ENCODE measurements at places on chromosomes 12 and 14. TPM values are rescaled to one million over a fixed set of nuclear protein-coding genes. Genes with fewer than 3 reads are reported as not detected.

Gene KRT1
- not detected for total RNA-seq

Gene A2ML1
- 0.72 TPM for total RNA-seq

Gene STYK1
- total RNA-seq, result not detected

Gene HOTAIR
- total RNA-seq, result not detected

Gene MMP17
- 21.2 TPM for total RNA-seq

Gene FAM90A1
- 0.14 TPM for total RNA-seq

Gene NGB
- not detected for total RNA-seq

Gene CABP1
- total RNA-seq, result not detected

Gene DAO
- not detected for total RNA-seq

Gene ASPG
- not detected for total RNA-seq

Gene VRTN
- total RNA-seq, result not detected

Gene MYO1H
- total RNA-seq, result not detected

Gene RASSF8
- total RNA-seq, result 80.6 TPM

Gene MSRB3
- total RNA-seq, result 28.9 TPM

Gene TMEM30B
- not detected for total RNA-seq

Gene P2RX2
- not detected for total RNA-seq

All from placental pericyte (primary cell).